ENCODE measurements at places on chromosomes 16 and 17.

DNA sequence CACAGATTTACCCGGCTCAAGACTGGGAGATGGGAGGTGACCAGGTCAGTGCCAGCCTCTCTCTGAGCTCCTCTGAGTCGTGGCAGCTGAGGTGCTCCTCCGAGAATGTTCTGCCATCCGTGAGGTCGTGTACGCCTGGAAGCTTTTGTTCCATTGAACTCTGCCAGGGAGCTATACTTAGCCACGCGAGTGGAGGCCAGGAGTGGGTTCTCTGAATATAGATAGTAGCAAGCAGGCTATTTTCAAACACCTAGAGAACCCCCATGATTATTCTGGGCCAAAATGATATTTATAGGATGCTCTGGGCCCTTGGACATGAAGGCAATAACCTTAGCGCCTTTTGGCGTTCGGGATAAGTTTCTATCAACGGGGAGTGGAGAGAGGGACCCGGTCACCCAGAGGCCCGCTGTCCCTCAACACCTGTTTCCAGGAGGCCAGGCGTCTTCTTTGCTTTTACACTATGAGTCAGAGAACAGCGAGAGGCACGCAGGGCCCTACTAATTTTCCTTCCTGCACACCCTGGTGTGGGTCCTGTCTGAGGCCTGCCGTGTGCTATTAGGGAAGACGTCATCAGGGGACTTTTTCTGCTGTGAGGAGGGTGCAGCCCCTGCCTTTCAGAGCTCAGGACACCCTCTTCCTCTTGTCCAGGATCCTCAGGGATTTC, 11.0 kb upstream of the MVD start:
- no peak for DNase-seq

DNA sequence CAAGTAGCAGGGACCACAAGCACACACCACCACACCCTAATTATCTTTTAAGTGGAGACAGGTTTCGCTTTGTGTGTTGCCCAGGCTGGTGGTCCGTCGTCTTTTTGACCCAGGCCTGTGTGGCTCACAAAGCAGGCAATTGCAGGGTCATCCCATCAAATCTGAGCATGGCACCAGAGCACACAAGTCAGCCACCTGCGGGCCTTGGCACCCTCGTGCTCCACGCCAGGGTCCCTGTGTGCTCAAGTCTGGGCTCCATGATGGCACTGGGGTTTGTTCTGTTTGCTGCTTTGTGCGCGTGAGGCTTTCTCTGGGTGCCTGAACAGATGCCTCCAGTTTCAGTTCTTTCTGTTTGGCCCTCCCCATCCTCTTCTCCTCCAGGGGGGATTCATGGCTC, 2.4 kb upstream of the CAPN15 start:
- no peak for DNase-seq

- no peak for DNase-seq
Measured at GRCh38 chr17:44044071-44044470, 22.4 kb downstream of the LSM12 start.

GRCh38 chr16:81201267-81201666, 37.2 kb upstream of the BCO1 start:
- DNase-seq = no peak

DNA sequence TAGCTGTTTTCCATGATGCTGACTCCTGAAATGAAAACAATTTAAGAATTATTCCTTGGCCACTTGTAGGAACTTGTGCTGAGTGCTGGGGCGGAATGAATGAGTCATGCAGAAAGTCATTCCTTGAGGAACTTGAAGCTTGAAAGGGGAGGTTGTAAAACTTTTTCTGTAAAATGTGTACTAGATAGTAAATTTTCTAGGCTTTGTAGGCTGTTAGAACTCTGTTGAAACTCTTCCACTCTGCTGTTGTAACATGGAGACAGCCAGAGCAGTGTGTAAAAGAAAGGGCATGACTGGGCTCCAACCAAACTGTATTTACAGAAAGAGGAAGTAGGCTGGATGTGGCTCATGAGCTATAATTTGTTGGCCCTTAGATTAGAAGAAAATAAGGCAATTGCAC, 46.1 kb downstream of the ABCA8 start:
- DNase-seq = no peak

- no peak for DNase-seq
Measured at GRCh38 chr16:73337373-73338296, 289.7 kb upstream of the ZFHX3 start.

GRCh38 chr16:72129976-72130656, 36.5 kb downstream of the DHX38 start:
- no peak for DNase-seq

DNA sequence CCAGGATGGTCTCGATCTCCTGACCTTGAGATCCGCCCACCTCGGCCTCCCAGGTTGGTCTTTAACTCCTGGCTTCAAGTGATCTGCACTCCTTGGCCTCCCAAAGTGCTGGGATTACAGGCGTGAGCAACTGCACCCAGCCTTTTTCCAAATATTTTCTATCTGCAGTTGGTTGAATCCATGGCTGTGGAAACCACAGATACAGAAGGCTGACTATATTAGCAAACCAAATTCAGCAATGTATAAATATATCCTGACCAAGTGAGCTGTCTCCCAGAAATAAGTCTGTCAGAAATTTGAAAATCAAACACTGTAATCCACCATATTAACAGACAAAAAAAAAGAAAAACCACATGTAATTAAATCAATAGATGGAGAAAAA, 9.6 kb downstream of the CFDP1 start:
- no peak for DNase-seq

- DNase-seq = no peak
Measured at GRCh38 chr17:42286411-42287221, 1.7 kb upstream of the STAT5A start.

DNA sequence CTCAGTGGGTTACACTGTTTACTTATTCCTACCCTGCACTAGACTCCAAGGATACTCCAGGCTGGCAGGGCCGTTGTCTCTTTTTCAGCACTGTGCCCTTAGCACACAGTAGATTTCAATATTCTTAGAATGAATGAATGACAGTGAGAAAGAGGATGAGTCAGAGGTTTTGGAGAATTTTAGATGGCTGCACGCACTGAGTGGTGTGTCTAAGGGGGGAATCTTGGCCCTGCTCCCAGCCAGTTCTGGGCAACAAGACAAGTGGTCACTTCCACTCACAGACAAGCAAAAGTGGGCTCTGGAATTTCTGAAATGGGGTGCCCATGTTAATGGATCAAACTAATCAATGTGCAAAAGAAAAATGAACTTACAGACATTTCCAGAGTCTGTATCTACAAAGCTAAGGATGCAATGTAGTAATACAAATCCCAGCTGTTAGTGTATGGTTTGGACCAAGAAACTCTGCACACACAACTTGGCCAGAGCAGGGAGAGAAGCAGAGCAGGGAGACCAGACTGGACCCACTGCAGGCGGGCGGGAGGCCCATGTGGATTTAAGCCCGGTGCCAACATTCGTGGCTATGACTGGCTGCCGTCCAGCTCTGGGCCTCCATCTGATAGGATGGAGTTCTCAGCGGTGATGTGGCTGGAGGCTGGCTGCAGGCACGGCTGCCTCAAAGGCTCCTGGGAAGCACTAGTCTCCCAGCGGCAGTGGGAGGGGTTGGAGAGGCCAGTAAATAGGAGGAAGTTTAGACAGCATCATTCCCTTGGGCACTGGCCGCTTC, 95.6 kb upstream of the CDYL2 start:
- no peak for DNase-seq

- DNase-seq = no peak
Measured at GRCh38 chr17:9223531-9223930, 202.2 kb downstream of the NTN1 start.

GRCh38 chr16:65743558-65743957, 621.7 kb upstream of the CDH11 start:
- DNase-seq = no peak

DNA sequence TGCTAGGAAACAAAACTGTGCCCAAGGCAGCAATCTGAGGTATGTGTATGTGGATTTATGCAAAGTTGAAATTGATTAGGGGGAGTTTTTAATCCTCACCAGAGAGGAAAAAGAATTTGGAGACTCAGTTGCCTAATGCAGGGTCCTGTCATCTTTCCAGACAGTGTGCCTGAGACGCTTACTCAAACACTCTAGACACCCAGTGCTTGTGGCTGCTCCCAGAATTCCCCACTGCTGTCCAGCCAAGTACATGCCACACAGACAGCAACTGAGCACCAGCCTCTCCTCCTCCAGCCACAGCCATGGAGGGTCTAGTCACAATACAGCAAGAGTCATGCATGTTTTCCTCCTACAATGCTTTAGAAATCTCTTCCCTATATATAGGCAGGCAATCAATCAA, 118.1 kb downstream of the HIC1 start:
- DNase-seq = no peak

- no peak for DNase-seq
Measured at GRCh38 chr17:48048384-48049126, 396 bp downstream of the NFE2L1 start.

- no peak for DNase-seq
Measured at GRCh38 chr16:31916056-31916488, 42.5 kb downstream of the ZNF267 start.

- DNase-seq = no peak
Measured at GRCh38 chr16:63720848-63721247, 1401.0 kb downstream of the CDH11 start.

DNA sequence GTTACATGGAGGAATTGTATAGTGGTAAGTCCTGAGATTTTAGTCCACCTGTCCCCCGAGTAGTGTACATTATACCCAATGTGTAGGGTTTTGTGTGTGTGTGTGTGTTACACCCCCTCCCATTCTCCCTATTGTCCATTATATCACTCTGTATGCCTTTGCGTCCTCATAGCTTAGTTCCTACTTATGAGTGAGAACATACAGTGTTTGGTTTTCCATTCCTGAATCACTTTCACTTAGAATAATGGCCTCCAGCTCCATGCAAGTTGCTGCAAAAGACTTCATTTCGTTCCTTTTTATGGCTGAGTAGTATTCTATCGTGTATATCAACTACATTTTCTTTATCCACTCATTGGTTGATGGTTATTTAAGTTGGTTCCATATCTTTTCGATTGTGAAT, 635 bp upstream of the FA2H start:
- DNase-seq = no peak

- no peak for DNase-seq
Measured at GRCh38 chr16:57493767-57494166, 7.5 kb upstream of the DOK4 start.

DNA sequence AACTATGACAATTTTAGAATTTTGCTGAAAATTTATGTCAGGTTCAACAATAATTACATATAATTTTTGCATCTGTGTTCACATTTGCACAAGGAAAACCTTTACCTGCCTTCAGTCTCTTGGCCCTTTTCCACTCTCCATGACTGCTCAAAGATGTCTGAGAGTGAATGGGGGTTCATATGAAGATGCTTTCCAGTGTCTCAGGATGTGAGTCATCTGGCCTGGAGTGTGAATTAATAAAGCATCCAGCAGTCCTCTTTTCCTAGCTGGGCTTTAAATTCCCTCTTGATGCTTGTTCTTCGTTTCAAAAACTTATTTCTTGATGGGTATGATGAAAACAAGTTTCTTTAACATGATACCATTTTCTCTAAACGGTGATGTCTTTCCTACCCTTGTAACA, 99.9 kb downstream of the CDK5R1 start:
- no peak for DNase-seq

GRCh38 chr16:31149332-31149731, 534 bp downstream of the PRSS36 start:
- no peak for DNase-seq

All from NCI-H187 (cell line).